SIG-M5 (cell line): ENCODE measurements at places on chromosomes 4 and X.

DNA sequence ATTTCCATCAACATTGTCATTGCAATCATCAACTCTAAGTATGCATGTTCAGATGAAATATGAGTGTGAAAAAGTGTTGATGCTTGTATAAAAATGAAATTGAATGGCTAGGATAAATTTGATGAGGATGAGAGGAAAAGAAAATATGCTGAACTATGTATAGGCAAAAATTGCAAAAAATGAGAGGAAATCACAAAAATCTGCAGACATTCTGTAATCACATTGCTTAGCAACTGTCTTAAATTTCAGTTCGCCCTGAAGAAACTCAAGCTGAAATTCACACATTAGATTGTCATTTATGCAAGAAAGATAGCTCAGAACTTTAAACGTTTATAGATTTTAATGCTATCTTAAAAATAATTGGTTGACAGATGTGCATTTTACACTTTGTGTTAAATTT is 1098.8 kb upstream of the IGFBP7 start:
- no peak for DNase-seq

DNA sequence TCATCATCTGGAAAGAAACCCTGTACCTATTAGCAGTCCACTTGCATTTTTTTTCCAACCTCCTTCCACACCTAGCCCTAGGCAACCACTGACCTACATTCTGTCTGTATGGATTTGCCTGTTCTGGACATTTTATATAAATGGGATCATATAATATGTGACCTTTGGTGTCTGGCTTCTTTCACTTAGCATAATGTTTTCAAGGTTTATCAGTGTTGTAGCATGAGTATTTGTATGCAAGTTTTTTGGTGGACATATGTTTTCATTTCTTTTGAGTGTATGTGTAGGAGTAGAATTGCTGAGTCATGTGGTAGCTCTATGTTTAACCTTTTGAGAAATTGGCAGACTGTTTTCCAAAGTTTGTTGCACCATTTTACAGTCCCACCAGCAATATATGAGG is 198.6 kb downstream of the CEP135 start:
- DNase-seq: no peak

DNA sequence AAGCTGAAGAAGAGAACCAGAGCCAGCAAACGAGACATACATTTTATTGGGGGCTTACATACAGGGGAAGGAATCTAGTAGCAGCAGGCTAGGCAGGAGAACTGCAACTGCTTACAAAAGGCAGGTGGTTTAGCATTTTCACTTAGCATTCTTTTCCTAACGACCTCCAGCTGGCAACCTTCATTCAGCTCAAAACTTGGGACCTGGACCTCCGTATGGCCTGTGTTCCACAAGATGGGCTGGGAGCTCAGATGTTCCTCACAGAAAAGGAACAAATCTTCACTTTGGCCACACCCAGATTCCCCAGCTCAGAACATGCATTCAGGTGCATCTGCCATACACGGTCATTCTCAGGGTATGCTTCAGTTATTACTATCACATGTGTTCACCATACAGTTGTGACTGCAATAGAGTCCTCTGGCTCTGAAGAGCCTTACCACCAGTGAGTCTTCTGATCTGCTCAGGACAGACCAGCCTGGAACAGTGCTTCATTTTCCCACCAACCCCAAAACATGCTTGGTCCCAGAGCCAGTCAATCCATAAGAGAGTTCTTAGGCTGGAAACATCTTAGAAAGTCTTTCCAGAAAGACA is 29.6 kb upstream of the AP1AR start:
- DNase-seq: no peak

- DNase-seq: no peak
These were observed 439.2 kb downstream of the PCDH10 start for GRCh38 chr4:133588306-133588705.

- no peak for DNase-seq
These were observed 105.3 kb upstream of the SMIM10 start for GRCh38 chrX:134885336-134886001.

- DNase-seq: no peak
These were observed 72.8 kb downstream of the PRSS12 start for GRCh38 chr4:118279920-118280432.

- DNase-seq: peak; percentile 1
These were observed 7.5 kb upstream of the CXCL6 start for GRCh38 chr4:73828956-73829355.

DNA sequence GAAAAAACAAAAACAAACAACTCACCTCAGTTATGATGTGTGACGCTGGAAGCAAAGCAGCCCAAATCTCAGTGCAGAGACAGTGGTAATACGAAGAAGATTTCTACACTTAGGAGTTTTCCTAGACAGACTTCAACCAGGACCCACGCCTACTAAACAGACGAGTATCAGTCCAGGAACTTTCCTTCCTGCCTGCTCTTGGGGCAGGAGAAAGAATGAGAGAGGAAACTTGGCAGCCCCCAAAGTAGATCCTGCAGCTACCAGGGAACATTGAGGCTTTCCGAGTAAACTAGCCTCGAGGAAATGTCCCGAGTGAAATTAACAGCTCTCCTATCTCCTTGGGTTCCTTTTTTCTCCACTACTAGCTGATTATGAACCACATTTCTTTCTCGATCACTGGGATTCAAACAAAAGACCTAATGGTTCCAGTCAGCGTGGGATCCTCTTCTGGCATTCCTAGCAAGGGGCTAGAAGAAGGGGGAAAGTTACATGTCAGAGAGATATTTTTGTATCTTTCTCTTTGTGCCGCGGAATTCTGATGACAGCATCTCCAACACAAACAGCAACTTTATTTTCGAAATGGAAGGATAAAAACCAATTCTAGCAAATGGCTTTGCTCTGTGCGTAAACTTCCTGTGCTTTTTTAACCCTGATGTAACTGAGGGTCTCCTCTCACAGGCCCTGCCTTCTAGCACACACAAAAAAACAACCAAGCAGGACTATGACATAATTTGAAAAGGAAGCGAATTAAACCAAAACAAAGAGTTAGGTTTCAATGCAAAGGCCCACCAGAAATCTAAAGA is 53.2 kb downstream of the PPM1K start:
- no peak for DNase-seq

- no peak for DNase-seq
These were observed 207.8 kb downstream of the ANTXR2 start for GRCh38 chr4:79865201-79865597.

- DNase-seq: no peak
These were observed 6.1 kb upstream of the SEC24D start for GRCh38 chr4:118842055-118842454.

GRCh38 chrX:30224536-30224935 is 5.9 kb upstream of the MAGEB3 start:
- DNase-seq: no peak

DNA sequence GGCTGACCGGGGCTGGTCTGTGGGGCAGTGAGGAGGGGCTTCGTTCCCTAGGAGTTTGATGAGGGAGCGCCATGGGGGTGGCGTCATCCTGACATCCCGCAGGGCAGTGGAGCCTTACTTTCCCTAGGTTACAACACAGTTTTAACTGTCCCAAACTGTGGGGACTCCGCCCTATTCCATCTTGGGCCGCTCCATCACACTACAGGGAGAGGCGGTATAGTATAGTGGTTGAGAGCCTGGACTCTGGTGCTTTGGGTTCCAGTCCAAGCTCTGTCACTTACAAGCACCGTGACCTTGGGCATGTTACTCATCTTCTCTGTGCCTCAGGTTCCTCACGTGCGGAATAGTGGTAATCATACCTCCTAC is 44.2 kb downstream of the ZNF185 start:
- DNase-seq: no peak

- DNase-seq: no peak
These were observed 89.8 kb downstream of the FNIP2 start for GRCh38 chr4:158858410-158859199.

DNA sequence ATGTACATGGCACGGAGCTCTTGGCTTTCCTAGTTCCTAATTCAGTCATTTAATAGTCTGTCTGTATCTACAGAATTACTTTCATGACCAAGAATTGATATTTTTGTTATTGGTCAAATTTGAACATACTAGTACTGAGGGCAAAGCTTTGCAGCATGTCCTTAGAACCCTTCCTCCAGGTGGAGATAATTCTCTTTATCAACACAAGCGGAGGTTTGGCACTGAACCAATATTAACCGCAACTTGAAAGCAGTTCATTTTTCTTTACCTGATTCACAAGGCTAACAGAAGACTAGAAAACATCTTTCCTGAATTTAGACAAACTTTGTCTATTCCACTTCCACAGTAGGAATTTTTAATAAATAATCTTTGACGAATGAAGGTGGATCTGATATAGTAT is 73.8 kb downstream of the TACR3 start:
- DNase-seq: no peak

- DNase-seq: no peak
These were observed 27.9 kb upstream of the NDNF start for GRCh38 chr4:121100093-121100775.

DNA sequence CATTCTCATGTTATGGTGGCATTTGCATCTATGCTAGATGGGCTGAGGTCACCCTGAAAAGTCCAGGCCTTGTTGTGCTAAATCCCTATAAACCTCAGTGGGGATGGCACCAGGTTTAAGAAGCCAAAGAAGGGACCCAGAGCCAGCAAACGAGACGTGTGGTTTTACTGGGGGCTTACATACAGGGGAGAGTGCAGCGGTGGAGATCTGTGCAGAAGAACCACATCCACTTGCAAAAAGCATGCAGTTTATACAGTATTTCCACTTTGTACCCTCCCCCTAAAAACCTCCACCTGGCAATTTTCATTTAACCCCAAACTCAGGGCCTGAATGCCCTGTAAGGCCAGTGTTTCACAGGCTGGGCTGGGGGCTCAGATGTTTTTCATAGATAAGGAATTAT is 134.9 kb upstream of the GATB start:
- DNase-seq: no peak

DNA sequence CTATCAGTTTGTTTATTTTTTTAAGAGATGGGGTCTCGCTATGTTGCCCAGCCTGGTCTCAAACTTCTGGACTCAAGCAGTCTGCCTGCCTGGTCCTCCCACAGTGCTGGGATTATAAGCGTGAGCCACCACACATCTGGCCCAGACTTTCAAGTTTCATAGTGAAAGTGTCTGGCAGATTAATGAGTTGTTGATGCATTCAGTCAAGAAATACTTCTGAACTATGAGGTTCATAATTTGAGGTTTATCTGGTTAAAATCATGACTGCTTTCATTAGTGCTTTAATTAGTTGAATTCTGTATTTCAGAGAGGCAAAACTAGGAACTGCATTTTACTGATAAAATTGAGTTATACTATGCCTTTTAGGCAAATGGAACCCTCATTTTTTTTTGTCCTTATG is 638.6 kb downstream of the RPA4 start:
- no peak for DNase-seq

- no peak for DNase-seq
These were observed 90.0 kb upstream of the EDA2R start for GRCh38 chrX:66728818-66729271.

GRCh38 chr4:182150645-182151044 is 92.6 kb upstream of the TENM3 start:
- DNase-seq: no peak

DNA sequence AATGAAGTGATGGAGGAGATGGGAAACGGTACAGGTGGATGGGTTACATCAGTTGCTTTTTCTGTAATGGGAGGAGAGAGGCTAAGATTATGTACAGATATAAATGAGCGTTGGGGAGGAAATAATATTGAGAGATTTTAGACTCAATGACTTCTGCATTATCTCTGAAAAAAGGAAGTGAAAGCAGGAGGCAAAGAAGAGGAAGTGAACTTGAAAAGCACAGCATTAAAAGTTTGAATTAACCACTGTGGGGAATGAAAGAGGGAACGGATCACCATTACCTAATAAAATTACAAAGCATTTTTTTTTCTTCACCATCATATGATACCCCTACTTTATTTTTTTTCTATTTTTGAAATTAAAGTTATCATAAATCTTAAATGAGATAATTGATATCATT is 1025.5 kb downstream of the RPA4 start:
- peak; percentile 30 for DNase-seq

DNA sequence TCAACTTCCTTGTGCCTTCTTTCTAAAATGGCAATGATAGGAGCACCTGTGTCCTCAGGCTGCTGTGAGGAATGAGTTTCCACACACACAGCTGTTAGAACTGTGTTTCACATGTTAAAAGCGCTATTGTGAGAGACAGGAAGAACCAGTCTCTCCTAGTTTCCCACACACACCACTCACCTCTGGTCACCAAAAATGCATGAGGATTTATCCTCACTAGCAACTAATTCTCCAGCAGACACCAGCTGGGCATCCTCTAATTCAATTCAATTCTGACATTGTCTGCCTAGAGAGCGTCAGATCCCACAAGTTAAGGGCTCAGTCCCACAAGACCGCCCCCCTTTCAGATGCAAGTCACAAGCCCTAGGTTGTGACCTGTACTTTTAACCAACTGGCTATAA is 29.0 kb upstream of the SLC2A9 start:
- no peak for DNase-seq

DNA sequence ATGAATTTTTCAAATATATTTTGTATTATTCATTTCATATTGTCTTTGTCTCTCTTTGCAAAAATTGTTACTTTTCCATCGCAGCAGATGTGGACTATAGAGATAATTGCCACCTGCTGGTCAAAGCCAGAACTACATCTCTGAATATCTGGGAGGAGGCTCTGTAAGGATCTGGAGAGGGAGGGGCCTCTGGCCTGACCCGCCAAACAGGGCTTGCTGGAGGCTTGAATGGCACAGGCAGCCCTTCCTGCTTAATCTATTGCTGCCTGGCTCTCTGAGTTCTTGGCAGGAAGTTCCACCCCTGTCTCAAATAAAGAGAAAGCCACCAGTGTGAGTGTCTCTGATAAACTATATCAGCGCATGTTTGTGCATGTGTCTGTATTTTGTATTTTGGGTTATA is 132.4 kb downstream of the ZMAT1 start:
- peak; percentile 10 for DNase-seq

DNA sequence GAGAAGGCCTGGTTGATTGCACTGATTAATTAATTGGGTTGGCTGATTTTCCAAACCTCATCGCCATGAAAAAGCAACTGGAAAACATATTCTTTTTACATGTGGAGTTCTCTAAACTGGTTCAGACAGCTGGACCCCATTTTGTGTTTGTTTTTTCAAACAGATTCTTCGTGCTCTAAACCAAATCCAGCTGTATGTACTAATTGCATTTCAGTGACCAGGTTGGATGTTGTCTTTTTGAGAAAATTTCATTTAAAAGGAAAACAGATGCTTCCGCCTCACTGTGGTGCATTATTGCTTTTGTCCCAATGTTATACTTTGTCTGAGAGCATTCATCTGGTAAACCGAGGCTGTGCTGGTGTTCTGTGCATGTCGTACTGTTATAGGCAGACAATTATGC is 67.8 kb upstream of the LNX1 start:
- no peak for DNase-seq

GRCh38 chrX:10611441-10612090 is 8.8 kb downstream of the MID1 start:
- no peak for DNase-seq
